Activated T-cell treated with anti-CD3 and anti-CD28 coated beads, Interleukin-2, amount 50 U/mL, for 1 hour (primary cell): ENCODE measurements at places on chromosomes 2 and 18.

GRCh38 chr2:238709325-238710025 lies 138.4 kb upstream of the TWIST2 start:
- DNase-seq = no peak

GRCh38 chr18:74489676-74490075 lies 6.5 kb upstream of the CNDP2 start:
- no peak for DNase-seq

DNA sequence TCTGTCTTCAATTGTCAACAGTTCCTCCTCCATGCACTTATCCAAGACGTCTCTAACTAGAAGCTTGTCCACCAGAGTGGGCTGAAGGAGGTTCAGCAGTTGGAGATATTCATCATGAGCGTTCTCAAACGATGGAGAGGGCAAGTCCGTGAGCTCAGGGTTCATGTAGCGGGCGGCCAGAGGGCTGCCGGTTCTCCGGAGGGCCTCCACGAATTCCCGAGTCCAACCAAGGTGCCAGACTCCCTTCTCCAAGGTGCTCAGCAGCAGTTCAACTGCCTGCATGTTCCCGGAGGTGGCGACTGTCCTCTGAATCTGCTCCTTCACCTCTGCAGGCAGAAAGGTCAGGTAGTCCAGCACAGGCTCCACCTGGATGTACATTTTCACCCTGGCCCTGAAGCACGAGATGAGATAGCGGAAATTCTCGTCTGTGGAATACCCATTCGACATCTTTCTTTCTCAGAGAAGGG lies 590 bp downstream of the IFIH1 start:
- peak; percentile 51 for DNase-seq

GRCh38 chr2:189214484-189214883 lies 34.9 kb upstream of the COL5A2 start:
- no peak for DNase-seq

GRCh38 chr2:3280197-3280596 lies 97.4 kb downstream of the EIPR1 start:
- no peak for DNase-seq
